ENCODE measurements at places on chromosomes 13 and 19.
A peak's percentile ranks its signal among the peaks of the same experiment; 100 is the strongest.

- peak; percentile 94 for DNase-seq
Measured at GRCh38 chr19:1445185-1445931, 4.6 kb upstream of the APC2 start.

DNA sequence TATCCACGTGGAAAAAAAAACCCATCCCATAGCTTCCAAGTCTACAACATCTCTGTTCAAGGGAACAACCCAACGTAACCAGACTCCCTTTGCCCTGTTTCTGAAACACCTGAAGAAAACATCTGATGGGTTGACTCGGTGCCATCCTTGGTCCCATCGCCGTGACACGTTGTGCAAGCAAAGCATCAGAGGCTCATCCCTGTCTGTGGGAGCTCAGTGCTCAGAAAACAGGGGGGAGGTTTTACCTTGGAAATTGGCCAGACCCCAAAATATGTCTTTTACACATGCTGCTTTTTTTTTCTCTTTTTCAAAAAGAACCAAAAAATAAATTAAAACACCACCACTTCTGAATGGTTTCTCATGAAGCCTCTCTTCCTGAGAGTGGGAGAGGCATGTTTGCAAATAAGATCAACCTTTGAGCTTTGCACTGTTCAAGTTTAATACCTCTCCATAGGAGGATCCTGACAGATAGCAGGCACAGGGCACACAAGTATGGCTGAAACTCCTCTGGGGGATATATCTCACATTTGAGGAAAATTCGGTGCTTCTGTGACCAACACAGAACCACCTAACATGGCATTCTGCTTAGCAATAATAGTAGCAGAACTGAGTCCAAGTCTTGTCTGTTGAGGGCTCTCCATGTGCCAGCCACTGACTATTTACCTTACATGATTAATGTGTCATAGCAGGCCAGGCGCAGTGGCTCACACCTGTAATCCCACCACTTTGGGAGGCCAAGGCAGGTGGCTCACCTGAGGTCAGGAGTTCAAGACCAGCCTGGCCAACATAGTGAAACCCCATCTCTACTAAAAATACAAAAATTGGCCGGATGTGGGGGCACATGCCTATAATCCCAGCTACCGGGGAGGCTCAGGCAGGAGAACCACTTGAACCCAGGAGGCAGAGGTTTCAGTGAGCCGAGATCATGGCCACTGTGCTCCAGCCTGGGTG is 7.0 kb upstream of the PVR start:
- no peak for DNase-seq

DNA sequence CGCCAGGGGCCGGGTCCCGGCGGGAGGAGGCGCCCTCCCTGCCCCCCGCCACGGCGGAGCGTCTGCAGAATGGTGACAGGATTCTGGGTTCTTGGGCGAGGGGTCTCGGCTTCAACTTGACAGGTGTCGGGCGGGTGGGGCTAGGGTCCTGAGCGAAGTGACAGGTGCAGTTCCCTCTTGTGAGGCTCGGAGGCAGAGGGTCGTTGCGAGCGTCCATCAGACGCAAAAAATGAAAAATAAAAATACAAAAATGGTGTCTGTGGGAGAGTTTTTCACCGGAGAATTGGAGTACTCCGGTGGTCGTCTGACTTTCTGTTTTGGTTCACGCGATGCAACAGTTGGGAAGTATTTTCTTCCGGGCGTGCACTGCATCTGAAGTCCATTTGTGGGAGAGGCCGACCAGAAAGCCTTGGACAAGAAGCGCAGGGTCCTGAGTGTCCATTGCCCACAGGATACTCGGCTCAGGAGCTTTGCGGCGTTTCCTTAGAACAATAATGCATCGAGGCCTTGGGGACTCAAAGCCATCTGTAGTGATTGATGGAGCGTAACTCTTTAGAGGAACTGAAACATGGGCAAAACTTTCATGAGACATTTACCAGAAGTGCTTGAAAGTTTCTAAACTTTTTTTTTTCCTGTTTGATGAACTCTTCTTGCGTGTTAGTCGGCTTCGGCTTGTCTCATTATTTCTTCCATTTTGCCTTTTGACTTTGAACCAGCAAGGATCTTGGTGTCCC is 759 bp downstream of the RB1 start:
- peak; percentile 64 for DNase-seq

DNA sequence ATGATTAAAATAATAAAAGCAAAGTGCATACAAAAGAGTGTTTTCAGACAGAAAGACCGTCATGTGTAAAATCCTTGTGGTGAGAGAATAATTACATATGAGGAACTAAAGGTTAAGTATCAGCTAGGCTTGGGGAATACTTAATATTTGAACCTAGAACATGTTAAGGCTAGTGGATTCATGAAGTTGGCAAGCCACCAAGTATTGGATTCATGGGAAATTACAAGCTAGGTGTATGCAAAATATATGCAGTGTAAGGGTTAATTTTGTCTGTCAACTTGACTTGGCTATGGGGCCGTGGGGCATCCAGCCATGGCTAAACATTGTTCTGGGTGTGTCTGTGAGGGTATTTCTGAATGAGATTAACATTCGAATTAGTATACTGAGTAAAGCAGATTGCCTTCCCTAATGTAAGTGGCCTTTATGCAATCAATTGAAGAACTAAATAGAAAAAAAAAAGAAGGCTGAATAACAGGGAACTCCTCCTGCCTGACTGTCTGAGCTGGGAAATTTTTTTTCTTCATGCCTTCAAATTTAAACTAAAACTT is 533.5 kb upstream of the KLF12 start:
- DNase-seq, result no peak

GRCh38 chr13:27971776-27972477 is 2.8 kb upstream of the CDX2 start:
- DNase-seq, result no peak

GRCh38 chr13:73421310-73421912 is 362.6 kb downstream of the KLF5 start:
- peak; percentile 53 for DNase-seq

GRCh38 chr19:24098359-24098758 is 11.4 kb downstream of the ZNF254 start:
- DNase-seq, result no peak

GRCh38 chr13:76845367-76845766 is 40.8 kb downstream of the KCTD12 start:
- DNase-seq, result no peak

- DNase-seq, result no peak
Measured at GRCh38 chr13:90740099-90740498, 607.4 kb upstream of the MIR17HG start.
